ENCODE measurements at places on chromosomes 11 and 22.

DNA sequence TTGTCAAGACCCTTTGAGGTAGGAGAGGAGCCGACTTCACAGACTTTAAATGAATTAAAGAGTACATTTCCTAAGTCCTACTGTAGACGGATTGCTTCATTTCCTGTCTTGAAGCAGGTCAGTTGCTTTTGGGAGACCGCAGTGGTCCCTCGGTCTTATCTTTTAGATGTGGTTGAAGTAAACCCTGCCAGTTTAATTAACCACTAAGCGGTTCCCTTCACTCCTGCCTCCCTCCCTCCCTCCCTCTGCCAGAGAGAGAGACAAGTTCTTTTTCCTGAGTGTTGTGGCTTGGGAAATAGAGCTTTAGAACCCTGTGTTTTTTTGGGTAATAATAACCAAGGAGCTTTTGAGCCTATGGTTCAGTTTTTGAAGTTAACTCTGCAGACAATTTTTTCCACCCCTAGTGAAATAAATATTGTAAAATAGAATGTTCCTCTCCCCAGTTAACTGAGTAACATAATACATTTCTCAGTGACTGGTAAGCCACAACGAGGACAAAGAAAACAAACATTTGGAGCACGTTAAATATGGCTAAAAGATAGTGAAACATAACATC, 147.5 kb downstream of the LDLRAD3 start:
- no peak for DNase-seq

GRCh38 chr11:2100361-2101170, 38.6 kb downstream of the IGF2 start:
- DNase-seq, result no peak

GRCh38 chr11:106925245-106925644, 93.0 kb downstream of the GUCY1A2 start:
- DNase-seq, result no peak

DNA sequence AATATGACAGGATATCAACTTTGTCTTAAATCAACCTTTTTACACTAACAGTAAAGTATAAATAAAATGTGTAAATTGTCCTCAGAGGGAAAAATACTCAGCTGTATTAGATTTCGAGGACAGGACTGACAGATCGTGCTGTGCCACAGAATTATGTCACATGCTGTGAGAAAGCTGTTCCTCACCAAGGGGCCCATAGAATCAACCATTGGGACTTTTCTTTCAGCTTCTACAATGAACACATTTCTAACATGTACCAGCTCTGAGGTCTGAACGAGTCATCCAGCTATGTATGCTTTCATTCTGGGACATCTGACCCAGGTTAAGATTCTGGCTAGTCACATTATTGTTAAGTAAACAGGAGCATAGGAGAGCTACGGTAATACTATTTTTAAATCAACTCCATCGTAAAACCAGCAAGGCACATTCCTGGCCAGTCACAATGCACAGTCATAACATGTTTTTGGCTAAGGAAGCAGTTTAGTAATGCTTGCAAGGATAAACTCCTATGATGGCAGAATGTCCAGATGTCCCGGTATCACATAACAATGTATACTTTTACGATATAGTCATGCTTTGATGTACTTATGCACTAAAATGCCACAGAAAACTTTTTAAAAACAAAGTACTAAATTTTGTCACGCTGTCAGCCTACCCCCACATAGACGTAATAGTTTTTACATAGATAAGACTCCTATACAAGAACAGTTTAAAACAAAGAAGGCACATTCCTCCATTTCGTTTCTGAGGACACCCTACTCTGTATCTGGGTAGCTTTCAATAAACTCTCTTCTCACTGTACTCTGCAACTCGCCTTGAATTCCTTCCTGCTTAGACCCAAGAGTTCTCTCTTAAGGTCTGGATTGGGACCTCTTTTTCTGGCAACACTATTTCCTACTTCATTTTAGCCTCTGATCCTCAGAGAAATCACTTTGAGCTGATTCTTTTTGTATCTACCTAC, 27.4 kb downstream of the ZNF214 start:
- no peak for DNase-seq

DNA sequence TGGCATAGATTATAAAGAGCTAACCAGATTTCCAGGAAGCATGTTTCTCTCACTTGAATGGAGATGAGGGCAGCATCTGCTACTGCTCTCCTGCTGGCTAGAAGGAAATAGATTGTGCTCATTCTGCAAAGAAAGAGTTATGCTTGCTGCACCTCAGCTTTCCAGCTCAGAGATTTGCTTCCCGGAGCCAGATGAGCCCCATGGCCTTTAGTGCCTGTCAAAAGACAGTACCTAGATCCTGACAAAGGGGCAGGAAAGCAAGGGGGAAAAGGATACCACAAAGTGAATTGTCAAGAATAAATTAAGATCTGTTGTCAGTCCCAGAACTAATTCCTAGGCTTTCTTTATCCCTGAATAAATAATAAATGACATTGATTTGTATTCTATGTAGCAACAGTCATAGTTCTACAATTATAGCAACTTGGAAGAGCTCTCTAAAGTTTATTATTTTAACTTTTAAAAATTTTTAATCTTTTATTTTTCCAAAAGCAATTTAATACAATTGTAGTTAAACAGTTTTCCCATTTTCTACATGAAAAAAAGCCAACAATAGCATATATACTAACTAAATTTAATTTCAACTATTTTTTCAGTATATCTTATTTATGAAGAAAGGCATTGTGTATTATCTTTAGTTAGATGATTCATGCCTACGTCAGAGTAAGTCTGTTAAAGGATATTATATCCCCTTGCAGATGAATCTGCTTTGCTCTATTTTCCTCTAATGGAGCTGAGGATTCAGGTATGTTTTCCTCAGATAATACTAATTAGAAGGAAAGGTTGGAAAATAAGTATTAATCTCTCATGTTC, 306.1 kb upstream of the DDI1 start:
- DNase-seq, result no peak

GRCh38 chr11:116233561-116233960, 539.2 kb downstream of the BUD13 start:
- DNase-seq, result no peak

DNA sequence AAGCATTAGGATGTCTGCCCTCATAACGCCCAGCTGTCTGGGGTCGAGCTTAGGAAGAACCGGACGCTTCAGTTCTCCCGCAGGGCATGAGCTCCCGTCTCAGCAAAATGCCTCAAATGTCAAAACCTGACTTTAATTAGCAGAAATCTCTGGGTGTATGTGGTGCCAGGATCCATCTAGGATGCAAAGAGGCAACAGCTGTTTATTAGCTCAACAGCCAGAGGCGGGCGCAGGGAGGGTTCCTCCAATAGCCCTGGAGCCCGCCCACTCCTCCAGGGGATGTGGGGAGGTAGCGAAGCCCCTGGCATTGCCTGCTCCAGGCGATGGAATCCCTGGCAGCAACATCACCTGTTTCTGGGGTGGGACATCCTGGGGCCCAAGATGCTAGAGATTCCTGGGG, 39.4 kb upstream of the RTL6 start:
- no peak for DNase-seq

GRCh38 chr22:26718488-26718887, 61.1 kb downstream of the MIAT start:
- no peak for DNase-seq

DNA sequence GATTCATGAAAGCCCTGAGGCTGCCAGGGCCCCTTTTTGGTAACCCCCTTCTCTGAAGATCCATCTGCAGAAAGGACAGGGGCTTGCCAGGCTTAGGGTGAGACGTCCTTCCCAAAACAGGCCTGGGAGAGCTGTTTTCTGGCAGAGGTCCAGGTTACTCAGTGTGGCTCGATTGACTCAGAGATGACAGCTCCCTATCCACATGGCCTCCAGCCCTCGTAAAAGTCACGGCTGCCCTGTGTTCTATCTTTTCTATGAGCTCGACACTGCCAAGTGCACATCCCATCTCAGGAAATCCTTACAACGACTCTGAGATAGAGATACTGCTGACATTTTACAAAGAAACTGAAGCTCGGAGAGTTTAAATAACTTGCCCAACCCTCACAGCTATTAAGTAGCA, 20.4 kb downstream of the ADAMTS8 start:
- no peak for DNase-seq

GRCh38 chr11:19696904-19697303, 15.7 kb upstream of the NAV2 start:
- DNase-seq, result no peak

- no peak for DNase-seq
These were observed 47.9 kb upstream of the SUSD2 start for GRCh38 chr22:24133187-24133965.

DNA sequence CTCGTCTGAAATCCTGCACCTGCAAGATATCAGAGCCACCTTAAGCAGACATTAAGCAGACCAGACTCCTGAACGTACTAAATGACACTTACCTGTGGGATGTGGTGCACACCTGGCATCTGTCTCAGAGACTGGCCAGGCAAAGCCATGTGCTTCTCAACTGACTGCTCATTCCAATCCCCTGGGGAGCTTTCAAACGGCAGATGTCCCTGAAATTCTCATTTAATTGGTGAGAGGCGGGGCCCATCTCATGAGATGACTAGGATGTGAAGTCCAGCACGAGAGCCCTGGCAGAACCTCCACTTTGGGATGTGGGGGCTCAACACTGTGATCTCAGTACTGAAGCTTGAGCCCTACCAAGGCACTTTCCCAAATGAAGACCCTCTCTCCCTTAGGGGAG, 84.9 kb upstream of the HMGXB4 start:
- no peak for DNase-seq

GRCh38 chr11:72605973-72606747, 68.1 kb downstream of the PDE2A start:
- no peak for DNase-seq

DNA sequence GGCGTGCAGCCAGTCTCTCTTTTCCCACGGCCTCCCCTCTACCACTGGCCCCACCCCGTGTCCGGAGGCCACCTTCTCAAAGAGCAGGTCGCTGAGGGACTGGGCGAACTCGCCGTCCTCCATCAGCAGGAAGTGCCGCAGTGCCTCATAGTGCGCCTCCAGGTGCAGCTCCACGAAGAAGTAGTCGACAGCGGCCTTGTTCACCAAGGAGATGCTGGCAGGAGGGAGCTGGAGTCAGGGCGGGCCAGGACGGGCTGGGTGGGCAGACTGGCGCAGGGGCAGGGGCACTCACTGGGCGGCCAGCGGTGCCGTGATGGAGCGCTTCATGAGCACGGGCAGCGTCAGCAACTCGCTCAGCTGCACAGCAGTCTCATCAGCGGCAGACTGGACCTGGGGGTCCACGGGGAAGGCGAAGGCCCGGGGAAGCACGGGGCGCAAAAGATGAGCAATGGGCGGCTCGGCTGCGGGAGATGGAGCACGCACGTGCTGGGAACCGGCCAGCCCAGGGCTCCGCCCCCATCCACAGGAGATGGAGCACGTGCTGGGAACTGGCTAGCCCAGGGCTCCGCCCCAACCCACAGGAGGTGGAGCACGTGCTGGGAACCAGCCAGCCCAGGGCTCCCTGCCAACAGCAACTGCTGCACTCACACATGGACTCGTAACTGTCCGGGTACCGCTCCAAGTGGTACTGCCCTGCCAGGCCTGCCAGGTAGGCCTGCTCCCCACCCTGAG, 18.4 kb downstream of the SELENOO start:
- peak; percentile 32 for DNase-seq

GRCh38 chr22:32122899-32123298, 36.2 kb downstream of the C22orf42 start:
- DNase-seq, result no peak

GRCh38 chr11:118659953-118660680, 19.3 kb downstream of the TREH start:
- no peak for DNase-seq

GRCh38 chr11:126334659-126335462, 20.6 kb upstream of the ST3GAL4 start:
- no peak for DNase-seq

DNA sequence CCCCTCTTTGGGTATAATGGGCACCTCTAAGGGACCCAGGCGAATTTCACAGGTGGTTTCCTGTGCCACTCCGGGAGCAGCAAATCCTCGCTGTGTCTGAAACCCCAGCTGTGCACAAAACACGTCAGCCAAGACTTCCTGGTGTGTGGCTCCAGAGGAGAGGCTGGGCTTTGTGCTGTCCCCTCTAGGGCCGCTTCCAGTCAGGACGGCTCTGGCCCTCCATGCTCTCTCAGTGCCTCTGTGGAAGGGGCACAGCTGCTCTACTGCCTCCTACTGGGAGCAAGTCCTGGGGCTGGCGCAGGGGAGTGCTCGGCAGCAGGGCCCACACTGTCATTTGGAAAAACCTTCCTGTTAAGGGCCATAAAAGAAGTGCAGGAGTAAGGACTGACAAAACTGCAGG, 23.7 kb upstream of the ARFGAP3 start:
- no peak for DNase-seq

- DNase-seq, result no peak
These were observed 13.3 kb downstream of the RTN3 start for GRCh38 chr11:63694596-63694995.

DNA sequence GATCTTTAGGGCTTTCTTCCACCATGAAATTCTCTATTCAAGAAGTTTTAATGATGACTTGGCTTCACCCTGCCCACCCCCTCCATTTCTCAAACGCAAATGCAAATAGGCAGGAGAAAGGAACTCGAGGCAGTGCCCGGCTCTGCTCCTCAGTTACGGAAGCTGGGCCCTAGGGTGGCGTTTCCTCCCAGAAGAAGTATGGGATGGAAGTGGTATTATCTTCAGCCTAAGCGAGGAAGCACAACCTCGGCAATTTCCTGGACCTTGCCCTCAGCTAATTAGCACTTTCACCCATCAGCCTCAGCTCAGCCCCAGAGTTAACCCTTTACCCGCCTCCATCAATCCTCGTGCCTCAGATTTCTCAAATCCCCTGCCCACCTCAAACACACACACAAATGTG, 58.2 kb upstream of the LRRC55 start:
- DNase-seq, result no peak

DNA sequence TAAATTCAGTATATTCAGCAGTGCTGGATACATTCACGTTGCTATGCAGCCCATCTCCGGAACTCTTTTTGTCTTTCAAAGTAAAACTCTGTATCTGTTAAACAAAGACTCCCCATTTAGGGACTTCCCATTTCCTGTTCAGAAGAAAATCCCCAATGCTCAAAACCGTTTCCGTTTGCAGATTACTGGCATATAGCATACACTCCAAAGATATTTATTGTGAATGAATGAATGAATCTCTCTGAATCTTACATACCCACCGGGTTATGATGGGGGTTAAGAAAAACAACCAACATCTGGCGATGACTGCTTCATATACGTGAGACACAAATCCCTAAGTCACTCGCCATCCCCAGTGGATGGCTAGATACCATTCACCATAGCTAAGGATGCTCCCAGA, 1.6 kb downstream of the THY1 start:
- DNase-seq, result no peak

GRCh38 chr11:83717537-83717936, 431.4 kb upstream of the CCDC90B start:
- no peak for DNase-seq

DNA sequence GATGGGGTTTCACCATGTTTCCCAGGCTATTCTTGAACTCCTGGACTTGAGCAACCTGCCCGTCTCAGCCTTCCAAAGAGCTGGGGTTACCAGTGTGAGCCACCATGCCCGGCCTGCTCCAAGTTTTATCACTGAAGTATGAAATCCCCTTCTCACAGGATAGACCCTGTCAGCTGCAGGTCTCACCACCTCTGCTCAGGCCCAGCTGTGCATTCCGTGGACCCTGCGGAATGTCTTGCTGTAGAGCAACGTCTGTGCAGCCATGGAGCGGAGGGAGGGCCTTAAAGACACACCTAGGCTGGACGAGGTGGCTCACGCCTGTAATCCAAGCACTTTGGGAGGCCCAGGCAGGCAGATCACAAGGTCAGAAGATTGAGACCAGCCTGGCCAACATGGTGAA, 625.4 kb downstream of the BRD1 start:
- no peak for DNase-seq

- no peak for DNase-seq
These were observed 125.5 kb upstream of the MTMR2 start for GRCh38 chr11:96049426-96049825.

GRCh38 chr11:110376711-110377324, 52.9 kb upstream of the FDX1 start:
- DNase-seq, result peak; percentile 91

Data from HepG2 (cell line).